Neuronal stem cell (in vitro differentiated cells): ENCODE measurements at places on chromosomes 16 and 17.

DNA sequence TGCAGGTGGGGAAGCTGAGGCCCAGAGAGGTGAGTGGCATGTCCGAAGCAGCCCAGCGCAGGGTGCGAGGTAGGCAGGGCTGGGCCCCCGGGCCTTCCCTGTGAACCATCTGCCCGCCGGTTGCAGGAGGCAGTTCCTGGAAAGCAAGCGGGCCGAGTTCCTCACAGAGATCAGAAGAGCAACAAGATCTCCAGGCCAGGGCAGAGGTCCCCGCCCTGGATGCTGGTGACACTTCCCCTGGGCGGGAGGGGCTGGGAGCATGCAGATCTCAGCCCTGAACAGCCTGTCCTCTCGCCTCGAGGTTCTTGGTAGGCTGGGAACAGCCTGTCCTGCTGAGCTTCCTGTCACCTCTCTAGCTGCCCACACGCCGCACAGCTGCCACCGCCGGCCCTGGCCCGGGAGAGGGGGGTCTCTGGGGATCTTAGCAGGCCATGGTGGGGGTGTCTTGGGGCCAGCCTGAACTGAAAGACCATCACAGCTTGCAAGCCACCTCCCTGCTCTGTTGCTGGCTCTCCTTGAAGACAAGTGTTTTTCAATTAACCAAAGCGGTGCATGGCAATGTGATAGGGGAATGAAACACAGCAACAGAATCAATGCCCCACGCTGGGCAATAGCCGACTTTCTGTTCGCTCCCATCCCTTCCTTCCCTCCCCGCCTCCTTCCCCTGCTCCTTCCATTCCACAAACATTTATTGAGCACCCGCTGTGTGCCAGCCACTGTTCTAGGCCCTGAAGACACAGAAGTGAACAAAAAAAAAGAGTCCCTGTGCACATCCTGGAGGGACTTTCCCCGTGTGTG, 31.7 kb downstream of the SOCS1 start:
- no peak for DNase-seq

DNA sequence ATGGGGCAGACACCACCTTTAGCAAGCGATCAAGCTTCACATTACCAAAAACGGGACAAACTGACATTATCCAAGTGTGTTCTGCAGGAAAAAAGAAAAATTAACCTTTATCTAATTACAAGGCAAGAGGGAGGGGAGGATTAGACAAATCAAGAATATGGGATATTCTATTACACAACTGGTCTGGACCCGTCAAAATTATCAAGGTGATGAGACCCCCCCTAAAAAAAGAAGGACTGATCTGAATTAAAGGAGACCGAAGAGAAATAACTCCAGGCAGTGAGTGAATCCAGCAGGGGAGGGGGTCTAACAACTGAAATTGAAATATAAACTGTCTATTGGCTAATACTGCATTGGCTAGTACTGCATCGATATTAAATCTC, 424 bp upstream of the NUBP1 start:
- DNase-seq: no peak

GRCh38 chr17:63490858-63491400, 14.1 kb downstream of the ACE start:
- no peak for DNase-seq

GRCh38 chr17:7295230-7296180, 1.1 kb upstream of the YBX2 start:
- no peak for DNase-seq

- DNase-seq: no peak
These were observed 29.8 kb downstream of the STAT3 start for GRCh38 chr17:42358434-42358833.

GRCh38 chr16:46482895-46483294, 138.3 kb downstream of the SHCBP1 start:
- DNase-seq: no peak

DNA sequence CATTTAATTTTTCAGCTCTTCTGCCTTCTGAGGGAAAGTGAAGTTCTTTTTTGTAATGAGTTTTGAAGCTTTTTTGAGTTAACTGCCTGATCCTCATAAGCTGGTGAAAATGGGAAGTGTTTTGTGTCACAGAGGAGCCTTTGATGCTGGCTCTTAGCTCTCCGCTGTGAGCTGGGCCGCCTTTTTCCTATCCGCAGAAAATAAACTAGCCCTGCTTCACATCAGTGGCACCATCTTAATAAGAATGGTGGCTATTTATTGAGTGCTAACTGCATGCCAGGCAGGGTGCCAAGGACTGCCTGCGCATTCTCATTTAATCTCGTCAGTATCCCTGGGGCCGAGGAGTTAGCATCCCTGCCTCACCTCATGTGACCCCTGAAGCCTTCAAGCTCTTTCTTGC, 309.0 kb downstream of the CPPED1 start:
- no peak for DNase-seq
